Right atrium auricular region (tissue), 2 donors: ENCODE measurements at places on chromosomes 13 and 19.

- peak; percentile 72 for DNase-seq
These were observed 13.4 kb downstream of the THOP1 start for GRCh38 chr19:2798733-2799132.

GRCh38 chr19:49133621-49134454, 14.5 kb downstream of the PPFIA3 start:
- no peak for DNase-seq

GRCh38 chr13:50994651-50995050, 85.1 kb downstream of the RNASEH2B start:
- DNase-seq = no peak

DNA sequence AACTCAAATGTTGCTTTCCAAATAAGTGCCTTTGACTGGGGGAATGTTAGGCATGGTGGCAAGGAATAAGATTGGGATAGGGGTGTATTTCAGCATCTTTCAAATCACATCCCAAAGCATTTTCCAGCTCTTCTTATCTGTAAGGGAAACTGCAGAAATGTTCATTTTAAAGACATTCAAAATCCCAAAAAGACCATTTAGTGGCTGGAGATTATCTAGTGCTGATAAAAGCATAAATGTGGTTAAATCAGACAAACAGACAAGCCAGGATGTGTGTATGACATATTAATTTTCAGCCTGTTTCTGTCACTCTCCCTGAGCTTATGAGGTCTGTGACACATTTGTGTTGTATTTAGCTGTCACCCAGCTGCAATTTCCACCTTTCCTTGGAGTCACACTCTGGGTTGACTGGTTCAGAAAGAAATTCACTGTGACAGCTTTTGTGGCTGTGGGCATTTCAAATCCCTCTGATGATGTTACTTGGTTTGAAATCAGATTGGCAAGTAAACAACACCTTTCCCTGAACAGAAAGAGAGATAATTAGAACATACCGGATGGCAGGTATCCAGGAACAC, 69.7 kb upstream of the SIAH3 start:
- DNase-seq = no peak

DNA sequence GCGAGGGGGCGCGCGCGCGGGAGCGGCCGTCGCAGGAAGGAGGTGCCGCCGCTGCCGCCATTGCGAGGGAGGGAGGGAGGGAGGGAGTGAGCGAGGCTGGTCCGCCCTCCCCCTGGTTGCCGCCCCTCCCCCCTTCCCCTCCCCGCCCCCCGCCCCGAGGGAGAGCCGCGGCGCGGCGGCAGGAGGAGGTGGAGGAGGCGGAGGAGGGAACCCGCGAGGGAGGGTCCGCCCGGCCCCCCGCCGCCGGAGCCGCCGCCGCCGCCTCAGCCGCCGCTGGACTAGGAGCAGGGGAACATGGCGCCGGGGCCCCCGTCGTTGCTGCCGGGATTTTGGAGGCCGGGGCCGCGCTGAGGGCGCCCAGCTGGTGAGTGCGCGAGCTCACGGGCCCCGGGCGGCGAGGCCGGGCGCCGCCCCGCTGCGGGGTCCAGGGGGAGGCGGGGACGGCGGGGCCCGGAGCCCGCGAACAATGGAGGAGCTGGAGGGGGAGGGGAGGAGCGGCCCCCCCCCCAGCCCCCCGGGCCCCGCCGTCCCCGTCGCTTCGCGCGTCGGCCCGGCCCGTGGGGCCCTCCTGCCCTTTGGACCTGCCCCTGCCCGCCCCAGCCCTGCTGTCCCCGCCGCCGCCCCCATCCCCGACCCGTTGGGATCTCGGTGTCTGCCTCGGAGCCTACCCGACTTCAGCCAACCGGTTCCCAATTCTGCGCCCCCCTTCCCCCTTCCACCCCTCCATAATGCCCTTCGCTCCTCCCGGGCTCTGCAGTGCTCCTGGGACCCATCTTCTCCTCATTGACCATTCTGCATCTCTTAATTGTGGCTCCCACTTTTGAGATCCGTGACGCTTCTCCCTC, at the start of gene ARHGAP35:
ARHGAP35 (plus strand) TSS at position 152 of the 845 bp plus-strand sequence. CDS start 57,679 bp downstream, outside the sequence.
- no peak for DNase-seq

DNA sequence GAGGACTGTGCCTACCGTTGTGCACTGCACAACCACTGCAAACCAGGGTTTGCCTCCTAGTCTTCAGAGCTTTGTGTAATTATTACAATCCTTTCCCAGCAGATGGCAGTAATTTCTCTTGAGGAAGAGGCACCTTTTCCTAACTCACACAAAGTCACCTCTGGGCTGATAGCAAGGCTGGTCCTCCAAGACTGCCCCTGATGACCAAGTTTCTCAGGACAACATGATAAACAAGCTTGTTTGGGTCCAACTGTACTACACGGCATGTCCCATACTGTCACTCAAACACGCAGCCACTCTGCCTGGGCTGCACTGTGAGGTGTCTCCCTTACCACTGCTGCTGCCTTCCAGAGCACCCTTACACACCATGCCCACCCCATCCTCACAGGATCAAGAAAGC, 39.3 kb downstream of the RFXAP start:
- DNase-seq = no peak
